ENCODE measurements at places on chromosomes 1 and 21.

- DNase-seq, result no peak
Measured at GRCh38 chr1:93148001-93148400, 32.2 kb downstream of the TMED5 start.

- DNase-seq, result no peak
Measured at GRCh38 chr1:198220428-198220827, 63.6 kb downstream of the NEK7 start.

DNA sequence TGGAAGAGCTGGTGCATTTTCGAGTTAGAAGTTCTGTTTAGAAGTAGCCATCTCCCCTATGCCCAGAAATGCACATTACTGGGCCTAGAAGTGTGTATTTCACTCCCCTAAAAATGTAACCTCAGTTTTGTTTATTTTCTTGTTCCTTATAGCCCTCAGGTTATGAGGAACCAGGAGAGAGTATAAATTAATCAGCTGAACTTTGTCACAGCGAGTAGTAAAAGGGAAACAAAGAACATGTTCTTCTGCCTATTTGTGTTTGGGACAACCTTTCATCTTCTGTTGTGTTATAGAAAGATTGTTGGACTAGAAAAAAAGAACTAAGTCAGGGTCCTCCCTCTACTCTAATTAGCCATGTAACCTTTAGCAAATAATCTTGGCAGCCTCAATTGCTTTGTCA is 160.5 kb upstream of the PDE4B start:
- DNase-seq, result no peak

GRCh38 chr1:34711485-34711884 is 43.4 kb upstream of the GJB5 start:
- DNase-seq, result no peak

- DNase-seq, result no peak
Measured at GRCh38 chr1:156045076-156045475, 8.5 kb downstream of the UBQLN4 start.

GRCh38 chr1:153336650-153337049 is 12.0 kb downstream of the PGLYRP4 start:
- no peak for DNase-seq

DNA sequence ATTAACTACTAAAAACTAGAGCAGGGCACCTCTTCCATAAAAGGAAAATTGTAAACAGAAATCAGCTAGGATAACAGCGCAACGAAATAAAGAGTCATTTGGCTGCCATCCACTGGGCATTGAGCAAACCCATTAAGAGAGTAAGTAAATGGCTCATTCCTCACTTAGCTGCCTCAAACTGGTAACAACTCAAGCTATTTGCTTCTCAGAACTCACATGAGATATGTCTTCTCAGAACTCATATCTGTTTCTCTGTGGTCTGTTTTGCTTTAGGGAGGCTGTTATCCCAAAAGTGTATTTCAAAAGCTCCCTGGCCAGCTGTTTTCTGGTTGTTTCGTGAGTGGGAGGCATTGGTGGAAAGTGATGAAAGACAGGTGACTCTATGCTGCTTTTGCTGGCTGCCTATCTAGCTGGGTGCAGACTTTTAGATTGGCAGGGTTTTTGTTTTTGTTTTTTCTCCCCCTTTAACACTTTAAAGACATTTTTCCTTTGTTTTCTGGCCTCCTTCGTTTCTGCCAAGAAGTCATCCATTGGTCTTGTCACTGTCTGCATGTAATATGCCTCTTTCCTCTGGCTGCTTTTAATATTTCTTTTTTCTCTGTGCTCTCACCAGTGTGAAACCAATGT is 269.2 kb upstream of the RGS18 start:
- no peak for DNase-seq

- no peak for DNase-seq
Measured at GRCh38 chr1:244092293-244092963, 41.3 kb downstream of the ZBTB18 start.

DNA sequence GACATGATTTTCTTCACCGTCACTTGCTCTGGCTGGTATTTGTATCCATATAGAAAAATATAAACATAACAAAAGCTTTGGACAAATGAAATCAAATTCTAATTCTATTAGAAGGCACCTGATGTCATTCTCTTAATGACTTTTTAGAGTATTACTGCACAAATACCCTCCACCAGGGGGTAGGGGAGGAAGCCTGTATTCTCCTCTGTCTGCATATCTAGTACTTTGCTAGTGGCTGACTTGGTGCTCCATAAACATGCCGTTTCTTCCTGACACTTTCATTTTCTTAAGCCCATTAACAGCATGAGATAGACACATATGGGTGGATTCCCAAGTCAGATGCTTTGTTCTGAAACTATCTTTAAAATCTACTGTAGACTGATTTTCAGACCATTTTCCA is 20.6 kb upstream of the KCNJ15 start:
- DNase-seq, result no peak

DNA sequence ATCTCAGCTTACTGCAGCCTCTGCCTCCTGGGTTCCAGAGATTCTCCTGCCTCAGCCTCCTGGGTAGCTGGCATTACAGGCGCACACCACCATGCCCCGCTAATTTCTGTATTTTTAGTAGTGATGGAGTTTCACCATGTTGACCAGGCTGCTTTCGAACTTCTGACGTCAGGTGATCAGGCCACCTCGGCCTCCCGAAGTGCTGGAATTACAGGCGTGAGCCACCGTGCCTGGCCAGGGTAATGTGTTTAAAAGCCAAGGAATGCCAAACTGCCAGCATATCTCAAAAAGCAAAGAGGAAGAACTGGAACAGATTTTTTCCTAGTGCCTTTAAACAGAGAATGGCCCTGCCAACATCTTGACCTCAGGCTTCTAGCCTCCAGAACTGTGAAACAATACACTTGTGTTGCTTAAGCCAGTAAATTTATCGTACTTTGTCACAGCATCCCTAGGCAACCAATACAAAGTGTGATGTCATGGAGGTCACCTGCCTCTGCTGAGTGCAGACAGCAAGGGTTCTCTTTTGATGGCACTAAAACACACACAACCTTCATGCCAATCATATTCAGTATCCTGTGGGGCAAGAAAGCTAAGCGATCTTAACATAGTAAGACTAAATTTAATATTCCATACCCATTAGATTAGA is 858.3 kb upstream of the TMPRSS15 start:
- DNase-seq, result no peak

- DNase-seq, result no peak
Measured at GRCh38 chr1:71093938-71094337, 13.1 kb upstream of the ZRANB2 start.

GRCh38 chr1:22884806-22885530 is 87.7 kb downstream of the LACTBL1 start:
- no peak for DNase-seq

DNA sequence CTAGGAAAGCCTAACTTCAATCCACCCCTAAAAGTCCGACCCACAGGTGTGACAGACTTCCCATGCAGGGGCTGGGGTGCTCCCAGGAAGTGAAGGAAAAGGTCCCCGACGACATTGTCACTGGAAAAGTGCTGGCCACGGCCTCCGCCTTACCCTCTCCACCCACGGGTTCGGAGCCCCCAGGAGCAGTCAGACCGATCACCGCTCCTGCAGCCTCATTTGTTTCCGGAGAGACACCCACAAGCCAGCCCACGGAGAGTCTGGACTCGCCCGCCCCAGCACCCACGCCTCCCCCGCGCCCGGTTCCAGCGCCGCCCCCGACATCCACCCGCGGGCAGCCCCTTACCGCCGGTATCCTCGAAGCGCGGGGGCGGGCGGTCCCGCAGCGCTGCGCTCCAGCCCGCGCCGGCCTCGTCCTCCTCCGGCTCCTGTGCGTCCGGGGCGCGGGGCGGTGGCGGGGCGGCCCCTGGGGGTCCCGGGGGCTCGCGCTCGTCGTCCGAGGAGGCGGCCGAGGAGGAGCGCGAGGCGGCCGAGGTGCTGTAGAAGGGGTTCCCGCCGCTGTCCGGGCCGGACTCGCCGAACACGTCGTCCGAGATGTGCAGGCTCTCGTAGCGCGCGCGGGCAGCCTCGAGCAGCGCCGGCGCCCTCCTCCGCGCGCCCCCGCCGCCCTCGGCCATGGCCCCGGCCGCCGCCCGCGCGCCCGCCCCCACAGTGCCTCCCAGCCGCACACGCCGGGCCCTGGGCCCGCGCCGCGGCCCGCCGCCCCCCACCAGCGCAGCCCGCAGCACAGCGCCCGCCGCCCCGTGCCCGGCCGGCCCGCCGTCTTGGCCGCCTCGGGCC is 660 bp downstream of the PGBD5 start:
- DNase-seq, result no peak

GRCh38 chr1:30680429-30680828 is 43.0 kb downstream of the MATN1 start:
- no peak for DNase-seq

- DNase-seq, result no peak
Measured at GRCh38 chr1:221832617-221833016, 90.7 kb upstream of the DUSP10 start.

- no peak for DNase-seq
Measured at GRCh38 chr1:233569636-233570035, 44.3 kb upstream of the KCNK1 start.

- no peak for DNase-seq
Measured at GRCh38 chr1:37633938-37634243, 801 bp downstream of the RSPO1 start.

GRCh38 chr1:11761988-11762406 is at the start of gene C1orf167:
Gene C1orf167, plus strand, starts transcription at chr1:11762193. Its CDS starts 2,208 bp downstream, at chr1:11764401.
- DNase-seq, result no peak

DNA sequence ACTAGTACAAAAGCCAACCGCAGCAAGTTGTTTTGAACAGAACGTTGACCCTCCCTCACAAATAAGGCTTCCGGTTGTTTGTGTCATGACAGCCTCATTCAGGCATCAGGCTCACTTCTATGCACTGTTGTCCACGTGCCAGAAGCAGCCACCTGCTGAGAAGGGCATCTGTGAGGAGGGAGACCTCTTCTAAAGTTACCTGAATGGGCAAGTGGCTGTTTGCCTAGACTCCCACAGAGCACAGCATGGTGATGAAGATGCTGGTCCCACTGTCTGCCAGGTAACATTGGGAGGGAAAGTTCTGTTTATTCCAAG is 176.1 kb downstream of the CLIC6 start:
- no peak for DNase-seq

DNA sequence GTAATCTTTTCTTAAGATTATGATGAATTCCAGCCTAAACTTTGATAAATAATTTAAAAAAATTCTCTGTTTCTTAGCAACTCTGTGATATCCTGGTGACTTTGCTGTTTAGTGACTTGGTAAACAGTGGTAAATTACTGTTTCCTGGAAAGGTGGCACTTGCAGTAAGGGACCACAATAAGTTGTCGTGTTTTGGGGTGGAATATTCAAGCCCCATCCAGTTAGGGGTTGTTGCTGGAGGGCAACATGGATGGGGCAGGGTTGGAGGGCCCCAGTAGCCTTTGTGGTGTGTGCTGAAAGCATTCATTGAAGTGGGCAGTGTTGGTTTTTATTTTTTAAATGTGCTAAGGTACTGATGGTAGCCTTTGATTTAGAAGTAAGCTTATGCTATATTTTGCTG is 30.3 kb downstream of the PRDM2 start:
- DNase-seq, result no peak

- DNase-seq, result no peak
Measured at GRCh38 chr1:54545916-54546635, 2.0 kb upstream of the ACOT11 start.

DNA sequence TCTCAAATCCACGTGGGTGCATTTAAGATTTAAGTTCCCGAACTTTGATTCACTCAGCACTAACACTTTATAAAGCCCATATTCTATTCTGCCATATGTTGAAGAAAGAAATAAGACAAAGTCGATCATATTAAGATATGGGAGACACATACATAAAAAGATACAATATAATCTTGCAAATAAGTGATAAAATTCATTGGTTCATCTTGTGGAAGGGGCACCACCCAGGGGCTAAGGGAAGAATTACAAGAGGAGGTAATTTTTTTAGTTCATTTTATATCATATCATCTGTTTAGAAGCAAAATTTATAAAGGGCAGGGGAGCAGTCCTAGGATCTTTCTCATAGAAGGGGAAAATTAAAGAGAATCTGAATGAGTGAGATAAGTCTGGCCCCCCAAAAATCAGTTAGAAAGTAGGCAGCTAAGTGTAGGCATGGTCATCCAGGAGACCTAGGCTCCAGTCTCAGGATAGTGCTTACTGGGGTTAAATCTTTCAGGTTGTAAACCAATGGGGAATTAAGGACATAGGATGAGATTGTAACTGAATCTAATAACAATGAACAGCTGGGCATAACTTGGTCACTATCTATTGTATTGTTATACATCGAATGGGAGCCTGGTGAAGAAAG is 124.2 kb upstream of the L1TD1 start:
- no peak for DNase-seq

GRCh38 chr1:205241366-205242030 is 13.8 kb downstream of the TMCC2 start:
- no peak for DNase-seq

GRCh38 chr1:113452921-113453770 is 62.8 kb downstream of the MAGI3 start:
- DNase-seq, result no peak

DNA sequence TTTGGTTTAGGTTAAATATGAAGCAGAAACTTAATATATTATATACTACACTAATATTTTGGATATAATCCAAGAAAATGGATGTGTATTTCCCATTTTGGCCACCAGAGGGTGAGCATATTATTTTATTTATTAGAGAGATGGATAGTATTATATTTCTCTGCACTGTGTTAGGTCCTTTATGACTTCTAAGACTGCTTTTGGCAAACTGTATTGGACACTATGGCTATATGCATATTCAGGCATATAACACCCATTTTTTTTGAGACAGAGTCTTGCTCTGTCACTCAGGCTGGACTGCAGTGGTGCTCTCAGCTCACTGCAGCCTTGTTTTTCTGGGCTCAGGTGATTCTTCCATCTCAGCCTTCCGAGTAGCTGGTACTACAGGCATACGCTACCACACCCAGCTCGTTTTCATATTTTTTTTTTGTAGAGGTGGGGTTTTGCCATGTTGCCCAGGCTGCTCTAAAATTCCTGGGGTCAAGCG is 17.8 kb upstream of the PGM1 start:
- no peak for DNase-seq

DNA sequence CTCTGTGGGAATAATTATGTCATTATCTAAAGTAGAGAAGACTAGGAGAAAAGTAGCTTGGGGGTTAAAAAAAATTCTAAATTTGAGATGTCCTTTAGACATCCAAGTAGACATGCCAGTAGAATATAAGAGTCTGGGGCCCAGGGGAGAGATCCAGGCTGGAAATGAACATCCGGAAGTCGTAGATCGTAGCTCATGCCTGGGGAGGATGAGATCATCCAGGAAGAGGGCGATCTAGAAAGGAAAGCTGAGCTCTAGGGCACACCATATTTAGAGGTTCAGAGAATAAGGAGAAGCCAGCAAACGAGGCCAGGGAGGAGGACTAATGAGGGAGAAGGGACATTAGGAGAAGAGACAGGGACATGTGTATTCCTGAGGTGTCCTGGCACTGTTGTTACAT is 12.2 kb downstream of the NGF start:
- no peak for DNase-seq

DNA sequence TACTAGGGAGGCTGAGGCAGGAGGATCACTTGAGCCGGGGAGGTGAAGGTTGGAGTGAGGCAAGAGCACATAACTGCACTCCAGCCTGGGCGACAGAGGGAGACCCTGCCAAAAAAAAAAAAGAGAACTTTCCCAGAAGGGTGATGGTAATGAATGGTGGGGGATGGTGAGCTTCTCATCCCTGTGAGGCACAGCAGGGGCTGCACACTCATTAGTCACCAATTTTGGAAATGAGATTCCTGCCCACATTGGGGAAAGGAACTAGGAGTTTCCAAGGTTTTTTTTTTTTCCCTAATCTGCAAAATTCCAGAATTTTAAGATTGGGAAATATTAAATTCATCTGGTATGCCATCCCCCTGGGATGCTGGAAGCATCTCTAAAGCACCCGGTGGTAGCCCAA is 50.2 kb upstream of the SSBP3 start:
- no peak for DNase-seq

All from putamen (tissue), 1 donor.